ENCODE measurements at places on chromosomes 6 and 20.

GRCh38 chr6:135334169-135334568 lies 153.1 kb downstream of the MYB start:
- DNase-seq, result no peak

DNA sequence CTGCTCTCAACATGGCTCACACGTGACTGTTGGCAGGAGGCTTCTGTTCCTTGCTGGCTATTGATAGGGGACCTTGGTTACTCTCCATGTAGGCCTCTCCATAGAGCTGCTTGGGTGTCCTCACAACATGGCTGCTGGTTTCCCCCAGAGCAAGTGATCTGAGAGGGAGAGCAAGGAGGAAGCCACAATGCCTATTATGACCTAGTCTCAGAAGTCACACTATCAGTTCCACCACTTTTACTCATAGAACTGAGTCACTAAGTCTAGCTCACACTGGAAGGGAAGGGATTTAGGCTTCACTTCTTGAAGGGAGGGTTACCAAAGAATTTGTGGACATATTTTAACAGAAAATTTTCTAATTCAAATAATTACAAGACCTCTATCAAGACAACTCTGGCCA lies 8.7 kb upstream of the NOP56 start:
- no peak for DNase-seq

DNA sequence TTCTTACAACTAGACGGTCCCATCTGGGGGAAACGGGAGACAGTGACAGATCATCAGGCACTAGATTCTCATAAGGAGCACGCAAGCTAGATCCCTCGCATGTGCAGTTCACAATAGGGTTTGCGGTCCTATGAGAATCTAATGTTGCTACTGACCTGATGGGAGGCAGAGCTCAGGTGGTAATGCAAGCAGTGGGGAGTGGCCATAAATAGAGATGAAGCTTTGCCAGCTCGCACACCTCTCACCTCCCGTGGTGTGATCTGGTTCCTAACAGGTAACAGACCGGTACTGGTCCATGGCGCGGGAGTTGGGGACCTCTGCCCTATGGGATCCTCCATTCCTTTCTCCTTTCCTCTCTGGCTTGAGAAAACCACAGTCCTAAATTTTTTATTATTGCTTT lies 63.8 kb downstream of the TPD52L1 start:
- DNase-seq, result no peak

GRCh38 chr6:21591446-21591845 lies 2.1 kb upstream of the SOX4 start:
- DNase-seq, result no peak

DNA sequence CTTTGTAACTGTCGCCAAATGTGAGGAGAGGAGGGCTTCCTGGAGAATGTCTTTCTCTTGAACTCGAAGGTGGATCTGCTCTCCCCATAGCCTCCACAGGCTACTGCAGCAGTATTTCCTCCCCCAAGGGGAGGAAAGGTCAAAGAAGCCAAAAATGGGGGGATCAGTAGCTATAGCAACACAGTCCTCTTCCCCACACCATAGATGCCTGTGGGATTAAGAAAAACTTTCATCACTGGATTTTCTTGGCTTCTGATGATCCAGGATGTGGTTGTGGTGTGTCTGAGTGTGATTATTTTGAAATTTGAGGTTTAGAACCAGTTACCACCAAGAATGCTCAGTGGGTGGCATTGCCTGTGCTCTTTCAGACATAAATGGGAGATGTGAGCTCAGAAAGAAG lies 140.1 kb upstream of the SPACA1 start:
- DNase-seq, result no peak

- no peak for DNase-seq
These were observed 587.5 kb downstream of the CBLN4 start for GRCh38 chr20:55417836-55418235.

DNA sequence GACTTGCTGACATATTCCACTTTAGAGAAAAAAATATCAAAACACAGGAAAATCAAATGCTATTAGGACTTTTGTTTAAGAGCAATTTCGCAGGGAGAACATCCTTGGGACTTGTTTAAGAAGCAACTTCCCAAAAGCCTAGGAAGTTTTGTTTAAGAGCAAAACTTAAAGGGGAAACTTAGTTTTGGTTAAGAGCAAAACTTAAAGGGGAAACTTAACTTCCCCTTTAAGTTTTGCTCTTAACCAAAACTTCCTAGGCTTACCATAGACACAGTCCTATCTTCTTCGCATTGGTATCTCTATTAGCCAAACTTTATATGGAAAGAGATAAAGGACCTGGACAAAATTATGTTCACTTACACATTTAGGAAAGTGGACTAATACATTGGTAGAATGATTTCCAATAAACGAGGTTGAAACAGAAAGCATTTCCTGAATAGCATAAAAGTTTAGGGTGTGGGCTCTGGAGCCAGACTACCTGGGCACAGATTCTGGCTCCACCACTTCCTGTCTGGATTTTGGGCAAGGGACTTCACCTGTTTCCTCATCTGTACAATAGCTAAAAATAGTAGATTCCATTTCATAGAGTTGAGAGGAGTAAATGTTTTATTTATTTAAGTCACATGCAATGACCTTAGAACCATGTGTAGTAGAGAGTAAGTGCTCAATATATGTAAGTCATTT lies 15.7 kb downstream of the PAQR8 start:
- no peak for DNase-seq

GRCh38 chr6:136225496-136225895 lies 24.6 kb downstream of the MTFR2 start:
- peak; percentile 13 for DNase-seq

GRCh38 chr6:144935661-144936060 lies 650.5 kb downstream of the UTRN start:
- no peak for DNase-seq
